Stimulated activated CD8-positive, alpha-beta memory T cell treated with anti-CD3 and anti-CD28 coated beads, Interleukin-2, amount 100 ng/mL, for 1 hour (primary cell): ENCODE measurements at places on chromosomes 5 and 9.

- no peak for DNase-seq
These were observed 3.7 kb downstream of the TUBB4B start for GRCh38 chr9:137244486-137245449.

DNA sequence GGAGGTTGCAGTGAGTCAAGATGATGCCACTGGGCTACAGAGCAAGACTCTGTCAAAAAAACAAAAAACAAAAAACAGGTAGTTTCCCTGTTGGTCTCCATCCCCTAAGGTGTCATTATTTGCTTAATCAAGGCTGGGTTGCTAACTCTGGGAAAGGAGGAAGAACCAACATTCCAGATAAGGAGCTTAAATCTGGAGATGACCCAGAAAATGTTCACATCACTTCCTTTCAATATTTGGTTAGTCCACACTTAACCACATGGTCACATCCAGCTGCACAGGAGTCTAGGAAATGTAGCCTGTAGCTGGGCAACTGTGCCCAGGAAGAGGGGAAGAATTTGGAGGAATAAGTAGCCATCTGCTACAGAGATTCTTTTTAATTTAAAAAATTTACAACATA lies 25.9 kb upstream of the MEGF9 start:
- DNase-seq = no peak

DNA sequence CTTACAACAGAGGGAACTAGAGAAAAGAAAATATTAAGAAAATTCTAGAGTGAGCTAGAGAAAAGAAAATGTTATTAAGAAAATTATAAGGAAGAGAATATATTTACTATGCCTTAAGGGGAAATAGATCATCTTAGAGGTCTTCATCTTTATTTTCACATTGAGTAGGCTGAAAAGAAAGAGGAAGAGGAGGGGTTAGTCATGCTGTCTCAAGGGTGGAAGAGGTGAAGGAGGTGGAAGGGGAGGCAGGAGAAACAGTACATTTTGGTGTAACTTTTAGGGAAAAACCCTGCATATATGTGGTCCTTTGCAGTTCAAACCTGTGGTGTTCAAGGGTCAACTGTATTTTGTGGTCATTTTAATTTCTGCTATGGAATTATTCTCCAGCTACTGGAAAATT lies 46.6 kb downstream of the PPIP5K2 start:
- DNase-seq = no peak

DNA sequence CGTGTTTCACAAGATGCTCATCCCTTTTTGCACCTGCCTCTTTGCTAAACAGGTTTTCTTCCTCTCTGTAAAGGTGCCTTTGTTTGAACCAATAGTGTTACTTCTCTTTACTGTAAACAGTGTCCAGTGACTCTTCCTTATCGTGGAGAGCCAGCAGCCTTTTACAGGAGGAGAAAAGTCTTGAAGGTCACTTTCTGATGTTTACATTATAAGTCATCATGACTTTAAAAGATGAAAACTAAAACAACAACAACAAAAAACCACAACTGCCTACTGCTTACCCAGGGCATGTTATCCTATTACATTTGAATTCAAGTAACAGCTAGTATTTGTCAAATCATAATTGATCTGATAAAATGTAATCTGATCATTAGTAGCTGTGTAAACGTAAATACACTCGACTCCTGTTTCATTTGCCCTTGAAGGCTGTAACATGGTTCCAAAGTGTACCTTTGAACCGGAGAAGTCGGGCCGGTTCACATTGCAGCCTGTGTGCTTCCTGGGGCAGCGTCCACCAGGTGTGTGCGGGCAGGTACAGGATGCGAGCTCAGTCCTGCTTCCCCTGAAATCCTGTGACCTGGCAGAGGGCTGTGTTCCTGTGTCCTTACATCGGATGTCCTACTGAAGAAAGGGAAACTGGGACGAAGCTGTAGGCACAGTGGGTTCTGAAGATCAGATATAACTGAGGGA lies 118.1 kb downstream of the C9orf152 start:
- no peak for DNase-seq

GRCh38 chr9:2673161-2673560 lies 44.1 kb upstream of the KCNV2 start:
- DNase-seq = no peak

- no peak for DNase-seq
These were observed 146.3 kb downstream of the PCSK5 start for GRCh38 chr9:76036762-76037161.

- no peak for DNase-seq
These were observed 19.0 kb downstream of the GPR107 start for GRCh38 chr9:130072515-130073235.

- no peak for DNase-seq
These were observed 44.1 kb upstream of the SHISAL2B start for GRCh38 chr5:64646169-64646568.

- DNase-seq = no peak
These were observed at the start of gene FAM240B for GRCh38 chr9:38720083-38720745. TSS of gene FAM240B (minus strand) at chr9:38720133. CDS start at chr9:38703999, 16,134 bp downstream.

- no peak for DNase-seq
These were observed 95.0 kb downstream of the NPR3 start for GRCh38 chr5:32805971-32806638.

GRCh38 chr5:32574540-32575175 lies 10.7 kb upstream of the SUB1 start:
- DNase-seq = no peak

- DNase-seq = no peak
These were observed 142.0 kb downstream of the ZCCHC7 start for GRCh38 chr9:37262410-37262809.

DNA sequence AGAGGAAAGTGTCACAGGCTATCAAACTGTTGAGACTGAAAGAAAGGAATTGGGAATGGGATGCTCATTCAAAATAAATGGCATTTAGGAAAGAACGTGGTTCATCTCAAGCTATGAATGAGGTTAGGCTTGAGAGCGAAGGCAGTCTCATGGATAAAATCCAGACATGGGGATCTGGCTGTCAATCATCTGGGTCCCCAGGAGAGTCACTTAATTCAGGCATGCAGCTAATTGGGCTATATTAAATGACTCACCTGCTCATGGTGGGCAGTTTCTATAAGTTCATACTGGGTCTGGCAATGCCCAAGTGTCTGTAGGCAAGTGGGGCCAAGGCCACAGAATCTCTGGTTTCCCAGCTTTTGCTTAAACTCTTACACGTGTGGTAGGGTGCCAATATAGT lies 286.5 kb upstream of the SEMA6A start:
- DNase-seq = no peak

GRCh38 chr5:65927503-65928321 lies 1.3 kb downstream of the ERBIN start:
- no peak for DNase-seq

DNA sequence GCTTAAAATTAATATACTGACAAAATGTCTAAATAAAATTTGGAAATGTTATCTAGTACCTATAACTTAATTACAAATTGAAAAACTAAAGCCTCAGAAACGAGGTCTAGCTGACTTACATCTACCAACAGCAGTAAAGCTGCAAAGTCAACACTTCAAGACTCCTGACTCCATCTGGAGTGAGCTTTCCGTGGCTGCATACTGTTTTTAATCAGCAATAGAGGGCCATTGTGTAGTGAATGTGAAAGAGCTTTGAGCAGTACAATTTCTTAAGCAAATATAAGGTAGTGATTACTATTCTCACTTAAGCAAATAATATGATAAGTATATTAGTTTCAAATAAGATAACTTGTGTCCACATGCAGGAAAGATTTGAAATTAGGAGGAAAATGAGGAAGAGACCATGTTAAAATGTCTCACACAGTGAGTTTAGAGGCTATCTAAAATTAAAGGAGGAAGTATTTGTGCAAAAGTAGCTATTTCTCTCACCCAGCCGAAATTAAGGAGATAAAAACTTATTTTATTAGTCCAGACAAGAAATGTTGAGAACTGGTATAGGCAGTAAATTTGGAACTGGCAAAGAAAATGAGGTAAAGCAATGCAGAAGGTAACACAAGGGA lies 6.4 kb downstream of the SPINK6 start:
- no peak for DNase-seq

GRCh38 chr5:61055434-61056006 lies 106.7 kb downstream of the SMIM15 start:
- no peak for DNase-seq

DNA sequence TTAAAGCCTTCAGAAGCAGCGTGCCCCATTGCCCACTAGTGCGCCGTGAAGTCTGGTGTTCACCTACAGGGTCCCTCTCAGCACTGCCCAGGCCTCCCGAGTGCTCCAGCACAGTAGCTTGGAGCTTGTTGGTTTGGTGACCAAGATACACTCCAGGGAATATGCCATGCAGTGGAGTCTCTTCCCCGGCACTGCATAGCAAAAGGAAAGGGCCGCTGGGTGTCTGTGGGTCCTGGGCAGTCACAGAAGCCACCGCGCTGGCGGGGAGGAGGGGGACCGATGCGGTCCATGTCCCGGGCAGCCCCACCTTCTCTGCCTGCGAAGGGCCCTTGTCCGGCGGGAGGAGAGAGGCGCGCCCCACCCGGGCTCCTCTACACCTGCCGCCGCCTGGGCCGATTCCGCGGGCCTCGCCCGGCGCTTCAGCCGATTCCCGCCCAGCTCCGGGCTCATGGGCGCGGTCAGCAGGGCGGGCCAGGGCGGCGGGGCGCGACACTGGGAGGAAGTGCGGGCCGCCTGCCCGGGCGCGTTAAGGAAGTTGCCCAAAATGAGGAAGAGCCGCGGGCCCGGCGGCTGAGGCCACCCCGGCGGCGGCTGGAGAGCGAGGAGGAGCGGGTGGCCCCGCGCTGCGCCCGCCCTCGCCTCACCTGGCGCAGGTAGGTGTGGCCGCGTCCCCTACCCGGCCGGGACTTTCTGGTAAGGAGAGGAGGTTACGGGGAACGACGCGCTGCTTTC lies at the start of gene SYK:
SYK (plus strand) TSS at position 579 of the 732 bp plus-strand sequence. CDS start 42,080 bp downstream, outside the sequence.
- DNase-seq = no peak

DNA sequence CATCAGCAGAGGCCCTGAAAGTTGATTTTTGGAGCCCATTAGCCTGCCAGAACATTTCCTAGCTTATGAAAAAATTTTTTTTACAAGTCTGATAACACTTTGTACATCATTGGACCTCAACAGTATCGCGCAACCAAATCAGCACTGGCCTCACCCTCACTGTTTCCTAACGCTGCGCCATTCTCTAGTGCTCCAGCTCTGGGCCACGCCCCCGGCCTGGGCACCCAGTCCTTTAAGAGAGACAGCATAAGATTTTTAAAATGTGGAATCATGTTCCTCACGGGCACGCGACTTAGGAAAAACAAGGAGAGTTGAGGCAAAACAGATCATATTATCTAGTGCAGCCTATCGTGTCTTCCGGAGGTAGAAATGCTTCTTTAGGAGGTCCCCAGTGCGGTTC lies 114.5 kb downstream of the BOD1 start:
- DNase-seq = no peak

DNA sequence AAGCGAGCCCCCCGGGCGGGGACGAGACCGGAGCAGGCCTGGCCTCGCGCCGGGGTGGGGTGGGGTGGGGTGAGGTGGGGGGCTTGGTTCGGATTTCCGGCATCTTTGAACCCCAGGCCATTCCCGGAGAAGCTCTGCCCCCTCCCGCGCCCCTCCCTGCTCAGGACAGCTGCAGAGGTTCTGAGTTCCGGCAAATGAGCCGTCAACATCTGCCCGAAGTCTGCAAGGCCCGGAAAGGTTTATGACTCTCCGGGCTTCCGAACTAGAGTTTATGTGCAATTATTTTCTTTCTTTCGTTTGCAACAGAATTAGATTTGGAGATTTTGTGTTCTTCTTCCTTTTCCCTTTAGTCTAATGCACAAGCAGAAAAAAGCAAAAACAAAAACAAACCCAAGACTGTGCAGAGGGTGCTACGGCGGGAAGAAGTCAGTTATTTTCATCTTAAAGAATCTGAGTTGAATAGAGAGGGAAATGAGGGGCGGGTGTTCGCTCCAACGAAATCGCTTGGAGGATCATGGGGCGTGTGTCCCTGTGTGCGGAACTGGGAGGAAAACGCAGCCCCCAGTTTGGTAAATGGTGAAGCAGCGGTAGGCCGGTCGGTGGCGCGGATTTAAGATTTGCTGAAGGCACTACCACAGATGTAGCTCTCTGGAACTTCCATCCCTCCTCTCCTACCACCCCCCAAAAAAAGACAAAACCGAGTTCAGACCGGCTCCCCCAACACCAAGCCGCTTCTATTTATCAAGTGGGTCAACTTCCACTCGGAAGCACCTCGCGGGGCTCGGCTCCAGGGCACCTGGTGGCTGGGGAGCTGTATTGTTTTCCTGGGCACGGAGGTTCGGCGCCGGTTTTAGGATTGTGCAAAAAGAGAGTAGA lies 4.8 kb downstream of the LHX2 start:
- no peak for DNase-seq

GRCh38 chr9:133377721-133378216 lies 1.6 kb downstream of the STKLD1 start:
- DNase-seq = no peak

- no peak for DNase-seq
These were observed 145.0 kb downstream of the SLC24A2 start for GRCh38 chr9:19643875-19644274.

- DNase-seq = no peak
These were observed 28.0 kb upstream of the GRAMD2B start for GRCh38 chr5:126395198-126395597.

DNA sequence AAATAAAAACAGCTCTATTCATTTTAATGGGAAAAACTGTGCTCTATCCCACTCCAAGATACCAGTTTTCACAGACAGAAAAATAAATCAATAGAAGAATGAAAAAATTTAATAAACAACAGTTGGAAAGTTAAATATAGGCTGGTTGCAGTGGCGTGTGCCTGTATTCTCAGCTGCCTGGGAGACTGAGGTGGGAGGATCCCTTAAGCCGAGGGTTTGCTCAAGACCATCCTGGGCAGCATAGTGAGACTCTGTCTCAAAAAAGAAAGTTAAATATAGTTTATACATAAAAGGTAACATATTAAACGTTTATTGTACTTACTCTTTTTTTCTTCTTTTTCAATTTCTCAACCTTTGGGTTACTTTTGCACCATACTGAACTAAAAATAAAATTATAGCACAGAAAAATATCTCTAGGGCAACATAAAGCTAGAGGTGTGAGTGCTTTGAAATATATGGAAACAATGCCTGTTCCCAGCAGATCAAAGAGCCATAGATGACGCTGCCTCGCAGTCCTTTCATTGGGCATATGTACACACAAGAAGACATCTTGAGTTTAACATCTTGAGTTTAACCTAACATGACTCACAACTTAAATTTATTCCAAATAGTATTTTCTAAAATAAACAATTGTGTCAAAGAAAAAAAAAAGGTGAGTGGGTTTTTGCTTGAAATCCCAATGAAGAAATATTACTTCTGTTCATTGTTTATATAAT lies 25.7 kb upstream of the KLF9 start:
- no peak for DNase-seq

GRCh38 chr5:80143491-80143890 lies 108.3 kb downstream of the THBS4 start:
- DNase-seq = no peak

GRCh38 chr9:123965801-123966686 lies 36.1 kb upstream of the DENND1A start:
- DNase-seq = no peak

- no peak for DNase-seq
These were observed 3.0 kb downstream of the MTMR12 start for GRCh38 chr5:32309761-32310160.
